Thoracic aorta (tissue), 2 donors: ENCODE measurements at places on chromosomes 13 and 19.

DNA sequence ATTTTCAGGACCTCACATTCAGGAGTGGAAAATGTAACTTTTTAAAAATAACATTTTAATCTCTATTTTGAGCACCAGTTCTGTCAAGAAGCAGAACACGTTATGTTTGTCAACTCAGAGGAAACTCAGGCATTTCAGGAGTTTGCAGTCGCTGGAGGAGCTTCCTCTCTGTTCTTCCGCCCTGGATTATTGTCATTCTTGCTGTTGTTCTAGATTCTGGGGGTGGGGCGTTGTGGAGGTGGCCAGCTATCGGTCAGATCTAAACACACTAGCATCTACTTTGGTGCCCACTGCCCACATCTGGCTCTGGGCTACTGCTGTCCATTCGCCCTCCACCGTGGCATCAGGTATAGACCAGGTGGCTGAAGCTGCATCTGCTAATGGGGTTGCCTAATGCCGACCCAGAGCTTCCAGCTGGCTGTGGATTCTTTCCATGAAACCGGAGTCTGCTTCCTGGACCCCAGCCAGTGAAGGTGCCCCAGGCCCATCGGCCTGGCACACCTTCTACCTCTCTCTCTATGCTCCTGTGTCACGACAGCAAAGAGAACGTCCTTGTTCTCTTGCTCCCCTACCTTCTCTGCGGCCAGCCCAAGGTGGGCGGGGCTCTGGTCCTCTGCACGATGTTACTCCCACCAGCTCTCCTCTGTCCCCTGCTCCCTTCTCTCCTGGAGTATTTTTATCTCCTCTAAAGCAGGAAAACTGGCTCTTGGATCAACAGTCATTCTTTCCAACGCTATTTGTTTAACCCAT is 36.7 kb upstream of the DGKH start:
- no peak for DNase-seq

DNA sequence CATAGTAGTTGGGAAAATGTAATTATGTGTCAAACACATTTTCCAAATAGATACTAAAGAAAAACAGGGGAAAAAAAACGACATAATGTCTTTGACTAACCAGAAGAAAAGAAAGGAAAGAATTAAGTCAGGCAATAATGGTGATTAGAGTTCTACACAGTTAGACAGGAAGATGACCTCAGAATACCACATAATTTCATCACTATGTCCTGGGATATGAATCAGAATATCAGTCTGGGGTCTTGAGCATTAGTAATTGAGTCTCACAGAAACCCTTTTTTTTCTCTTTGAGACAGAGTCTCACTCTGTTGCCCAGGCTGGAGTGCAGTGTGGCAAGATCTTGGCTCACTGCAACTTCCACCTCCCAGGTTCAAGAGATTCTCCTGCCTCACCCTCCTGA is 503.4 kb downstream of the SLITRK1 start:
- DNase-seq, result no peak

- DNase-seq, result no peak
Measured at GRCh38 chr13:30382836-30383525, 39.3 kb upstream of the UBE2L5 start.

- DNase-seq, result no peak
Measured at GRCh38 chr19:15551293-15552004, 43.1 kb downstream of the CYP4F22 start.

- no peak for DNase-seq
Measured at GRCh38 chr13:95643571-95643935, 953 bp downstream of the DZIP1 start.

GRCh38 chr13:48431987-48432615 is 19.2 kb upstream of the LPAR6 start:
- no peak for DNase-seq
